ENCODE measurements at places on chromosomes 2 and 18.

DNA sequence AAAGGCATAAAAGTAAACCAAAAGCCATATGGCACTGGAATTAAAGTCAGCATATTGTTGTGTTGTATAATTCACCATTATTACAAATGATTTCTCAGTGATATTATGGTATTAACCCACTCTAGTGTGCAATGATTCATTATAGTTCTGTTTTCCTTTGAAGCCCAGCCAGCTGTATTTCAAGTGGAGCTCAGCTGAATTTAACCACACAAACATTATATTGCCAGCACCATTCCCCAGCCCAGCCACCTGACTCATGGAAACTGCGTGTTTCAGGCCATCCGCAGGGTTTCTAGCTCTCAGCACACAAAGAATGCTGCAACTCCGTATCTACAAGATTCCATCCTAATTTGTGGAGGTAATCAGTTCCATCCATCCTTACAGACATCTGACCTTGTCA, 166.8 kb upstream of the CHAC2 start:
- peak; percentile 19 for DNase-seq

GRCh38 chr18:64882896-64883295, 734.0 kb upstream of the LINC00305 start:
- no peak for DNase-seq

GRCh38 chr18:8744038-8744437, 38.7 kb downstream of the MTCL1 start:
- peak; percentile 24 for DNase-seq

DNA sequence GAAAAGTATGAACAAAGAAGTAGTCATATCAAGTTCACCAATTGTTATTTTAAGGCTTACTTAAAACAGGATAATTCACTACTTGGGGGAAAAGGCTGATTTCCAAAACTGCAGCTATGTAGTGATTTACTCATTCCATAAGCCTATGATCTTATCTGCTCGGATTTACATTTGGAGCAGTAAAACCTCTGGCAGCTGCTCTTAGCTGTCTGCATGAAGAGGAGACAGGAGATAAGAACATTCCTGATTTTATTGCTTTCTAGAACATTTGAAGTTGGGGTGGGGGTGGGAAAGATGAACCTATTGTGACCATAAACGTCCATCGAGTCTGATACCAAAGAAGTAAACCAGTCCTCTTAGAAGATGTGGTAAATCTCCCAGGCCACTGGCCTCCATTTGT, 120.9 kb downstream of the MMADHC start:
- no peak for DNase-seq

GRCh38 chr2:181790716-181791649, 100.5 kb upstream of the ITPRID2 start:
- DNase-seq, result no peak

DNA sequence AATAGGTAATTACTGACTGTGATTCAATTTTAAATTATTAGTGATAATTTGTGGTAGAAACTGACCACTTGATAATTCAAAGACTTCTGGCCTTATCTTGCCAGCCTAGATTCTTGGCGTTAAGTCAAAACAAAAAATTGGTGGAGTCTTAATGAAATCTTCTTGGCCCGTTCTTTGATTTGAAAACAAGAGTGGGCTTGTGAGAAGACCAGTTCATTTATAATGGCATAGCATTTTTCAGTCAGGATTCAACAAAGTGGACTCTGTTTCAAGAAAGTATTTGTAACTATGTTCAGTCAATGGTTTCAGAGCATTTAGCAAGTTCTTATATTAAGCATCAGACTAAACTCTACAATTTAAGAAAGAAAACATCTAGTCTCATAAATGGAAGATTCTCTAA, 26.0 kb downstream of the ITGA4 start:
- DNase-seq, result no peak

GRCh38 chr2:161599842-161600241, 24.4 kb upstream of the SLC4A10 start:
- no peak for DNase-seq

GRCh38 chr18:46591783-46592391, 65.1 kb downstream of the LOXHD1 start:
- peak; percentile 6 for DNase-seq

DNA sequence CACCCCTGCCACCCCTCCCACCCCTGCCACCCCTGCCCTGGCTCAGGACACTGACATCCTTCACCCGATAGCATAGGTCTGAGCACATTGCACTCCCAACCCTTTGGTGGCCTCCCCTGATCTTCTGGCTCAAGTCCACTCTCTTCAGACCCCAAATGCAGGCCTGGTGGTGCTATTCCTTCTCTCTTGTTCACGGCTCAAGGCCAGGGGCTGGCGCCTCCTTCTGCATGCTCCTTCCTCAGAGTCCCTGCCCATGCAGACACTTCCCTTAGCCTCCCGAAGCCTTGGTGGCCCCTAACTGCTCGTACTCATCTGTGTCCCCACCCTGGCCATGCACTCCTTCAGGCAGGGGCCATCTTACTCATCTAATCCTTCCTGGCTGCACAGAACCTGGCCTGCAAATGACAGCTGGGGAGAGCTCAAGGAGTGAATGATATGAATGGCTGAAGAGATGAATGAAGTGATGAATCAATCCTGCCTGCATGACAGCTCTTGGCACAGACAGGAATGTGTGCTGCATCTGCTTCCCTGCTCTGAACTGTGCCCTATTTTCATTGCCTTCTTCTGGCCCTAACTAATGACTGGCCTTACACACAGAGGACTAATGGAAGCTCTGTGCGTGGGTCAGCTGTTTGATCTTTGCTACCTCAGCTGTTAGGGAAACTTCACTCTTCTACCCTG, 290.8 kb downstream of the DYSF start:
- DNase-seq, result no peak

DNA sequence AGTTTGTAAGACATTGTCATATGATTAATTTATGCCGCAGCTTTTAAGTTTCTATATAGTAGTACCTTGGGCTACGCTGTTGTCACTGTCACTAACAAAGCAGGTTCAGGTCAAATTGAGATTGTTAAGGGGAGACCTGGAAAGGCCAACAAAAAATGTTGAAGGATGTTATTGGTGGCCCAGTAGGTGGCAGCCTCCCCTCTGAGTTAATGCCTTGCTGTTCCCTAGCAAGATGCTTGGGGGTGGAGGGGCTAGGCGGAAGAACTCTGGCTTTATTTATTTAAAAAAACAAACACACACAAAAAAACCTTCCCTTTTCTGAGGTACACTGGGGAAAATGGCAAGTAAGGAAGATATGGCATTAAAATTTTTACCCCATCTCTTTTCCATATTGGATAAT, 128.3 kb upstream of the ATP5MC3 start:
- no peak for DNase-seq

Measured in NCI-H524 treated with DMSO at 0.1 percent for 48 hours (cell line).